ENCODE measurements at places on chromosomes 6 and 20.

DNA sequence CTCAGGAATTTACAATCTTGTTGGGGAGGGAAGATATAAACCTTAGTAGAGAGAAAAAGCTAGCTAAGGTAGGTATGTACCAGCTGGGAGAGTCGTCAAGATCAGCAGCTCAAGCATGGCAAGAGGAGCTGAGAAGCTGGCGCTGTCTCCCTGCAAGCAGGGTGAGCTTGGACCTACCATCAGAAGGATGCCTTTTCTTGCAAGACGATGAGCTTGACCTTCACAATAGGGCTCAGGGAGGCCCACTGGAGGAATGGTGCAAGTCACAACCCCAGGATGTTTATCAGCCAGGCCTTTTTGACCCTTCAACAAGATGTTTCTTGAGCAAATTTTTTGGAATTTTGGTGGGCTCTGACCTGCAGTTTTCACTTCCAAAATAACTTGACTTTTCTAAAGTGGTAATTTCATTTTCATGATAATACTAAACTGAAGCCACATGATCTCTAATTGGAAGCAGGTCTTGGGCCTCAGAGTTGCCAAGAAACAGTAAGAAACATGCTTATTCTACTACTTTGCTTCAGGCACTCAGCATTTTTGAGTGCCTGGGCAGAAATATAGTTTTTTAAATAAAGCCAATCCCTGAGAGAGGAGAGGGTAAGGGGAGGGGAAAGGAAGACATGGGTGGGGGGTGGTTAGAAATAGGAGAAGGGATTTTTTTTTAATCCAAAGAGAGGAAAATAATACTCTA lies 258.1 kb downstream of the CLIC5 start:
- no peak for DNase-seq

GRCh38 chr20:56627122-56628014 lies 1.7 kb upstream of the TFAP2C start:
- DNase-seq: no peak

GRCh38 chr20:58160451-58161061 lies 67.9 kb downstream of the ANKRD60 start:
- no peak for DNase-seq

- no peak for DNase-seq
Measured at GRCh38 chr6:33851959-33852358, 48.2 kb upstream of the MLN start.

DNA sequence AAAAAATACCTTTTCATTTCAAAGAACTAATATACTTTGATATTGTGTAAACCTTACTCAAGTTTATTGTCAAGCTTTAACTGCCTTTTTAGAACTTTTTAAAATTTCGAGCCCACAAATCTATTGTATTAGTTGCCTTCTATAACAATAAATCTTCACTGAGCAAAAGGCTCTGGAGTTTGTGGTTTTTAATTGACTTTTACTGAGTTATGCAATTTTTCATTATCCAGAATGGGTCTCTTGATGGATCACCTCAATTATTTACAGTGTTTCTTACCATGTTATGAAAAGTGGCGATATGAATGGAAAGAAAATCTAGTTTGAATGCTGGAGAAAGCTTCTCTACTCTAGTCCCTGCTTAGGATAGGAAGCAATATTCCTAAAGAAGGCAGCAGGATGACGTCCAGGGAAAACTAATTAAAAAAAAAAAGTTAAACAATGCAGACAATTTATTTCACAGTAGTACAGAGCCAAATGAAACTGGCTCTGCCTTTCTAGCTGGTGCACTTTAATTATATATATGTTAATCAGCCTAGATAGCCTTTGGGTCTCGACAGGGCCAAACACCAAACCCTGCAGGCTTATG lies 5.0 kb downstream of the ID4 start:
- DNase-seq: no peak

- no peak for DNase-seq
Measured at GRCh38 chr20:37808233-37809070, 94.5 kb upstream of the VSTM2L start.

DNA sequence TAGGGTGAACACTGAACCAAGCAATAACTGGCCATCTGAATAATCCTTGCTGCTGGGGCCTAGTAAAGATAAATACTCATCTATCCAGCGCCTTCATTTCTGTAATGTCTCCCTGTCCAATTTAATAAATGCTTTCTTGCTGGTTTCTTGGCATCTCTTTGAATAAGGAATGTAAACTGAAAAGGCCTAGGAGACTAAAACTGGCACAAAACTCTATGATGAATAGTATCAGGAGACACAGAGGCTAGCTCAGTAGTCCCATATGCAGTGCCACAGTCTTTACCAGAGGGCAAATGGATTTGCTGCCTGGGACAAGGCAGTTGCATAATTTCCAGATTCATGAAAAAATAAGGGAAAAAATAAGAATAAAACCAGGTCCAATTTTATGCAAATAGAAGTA lies 324.4 kb downstream of the CENPW start:
- DNase-seq: no peak
